ENCODE measurements at places on chromosomes 3 and 15.

GRCh38 chr15:63968122-63968524 is 78.2 kb downstream of the DAPK2 start:
- no peak for DNase-seq

DNA sequence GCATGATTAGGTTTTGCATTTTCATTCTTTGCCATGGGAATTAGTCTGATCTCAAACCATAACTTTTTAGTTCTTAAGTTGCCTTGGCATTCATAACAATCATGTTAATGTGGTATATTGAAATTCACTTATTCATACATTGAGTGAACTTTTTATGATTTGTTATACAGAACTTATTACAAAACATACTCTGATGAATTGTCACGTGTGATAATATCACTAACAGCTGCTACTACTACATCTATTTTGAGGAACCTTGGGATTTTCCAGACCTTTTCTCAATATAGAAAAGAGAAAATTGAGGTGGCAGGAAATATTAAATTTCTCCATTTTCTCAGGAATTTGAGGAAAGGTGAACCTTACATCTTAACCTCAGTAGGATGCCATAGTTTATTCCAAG is 9.2 kb downstream of the LXN start:
- no peak for DNase-seq

- DNase-seq, result no peak
Observed at GRCh38 chr3:184345317-184346144, 8.1 kb downstream of the FAM131A start.

DNA sequence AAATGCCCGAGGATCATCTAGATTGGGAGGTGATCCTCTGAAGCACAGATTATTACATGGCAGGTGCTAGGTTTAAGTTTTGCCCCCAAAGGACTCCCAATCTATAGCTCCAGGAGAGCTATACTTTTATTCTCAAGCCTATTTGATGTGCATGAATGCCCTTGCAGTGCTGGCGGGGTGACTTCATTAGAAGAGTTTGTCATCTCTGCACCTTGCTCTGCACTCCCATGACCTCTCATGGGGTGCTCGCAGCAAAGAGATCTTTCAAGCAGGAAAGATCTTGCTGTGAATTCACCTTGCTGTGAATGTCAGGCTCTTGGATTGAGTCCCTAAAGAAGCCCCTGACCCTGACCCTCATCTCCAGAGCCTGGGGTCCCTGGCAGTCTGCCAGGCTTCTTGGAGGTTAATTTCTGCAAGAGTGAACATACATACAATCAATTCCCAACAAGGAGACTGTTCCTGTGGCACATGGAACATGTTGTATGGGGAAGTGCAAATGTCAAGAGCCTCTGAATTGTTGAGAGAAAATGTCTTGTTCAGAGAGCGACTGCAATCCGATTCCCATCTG is 45.9 kb downstream of the FAM43A start:
- no peak for DNase-seq

- DNase-seq, result no peak
Observed at GRCh38 chr3:160390565-160391138, 8.4 kb downstream of the IFT80 start.

DNA sequence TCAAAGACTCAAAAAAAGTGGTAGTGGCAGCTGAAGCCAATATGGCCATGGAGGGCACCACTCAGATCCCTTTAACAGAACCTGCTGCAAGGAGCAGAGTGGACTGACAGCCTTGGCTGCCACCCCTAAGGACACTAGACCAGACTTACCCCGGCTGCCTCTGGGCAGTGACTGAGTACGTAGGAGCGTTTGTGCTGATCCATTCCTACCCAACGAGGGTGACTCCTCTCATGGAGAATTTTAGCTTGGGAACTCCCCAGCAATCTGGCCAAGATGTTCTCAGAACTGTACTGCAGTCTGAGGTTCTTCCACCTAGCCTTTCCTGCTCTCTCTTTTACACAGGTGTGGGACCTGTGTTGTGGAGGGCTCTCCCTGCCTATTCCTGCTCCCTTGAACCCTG is 22.1 kb downstream of the CLEC3B start:
- DNase-seq, result peak; percentile 41

GRCh38 chr15:63439536-63440264 is 58.1 kb upstream of the CA12 start:
- DNase-seq, result no peak

DNA sequence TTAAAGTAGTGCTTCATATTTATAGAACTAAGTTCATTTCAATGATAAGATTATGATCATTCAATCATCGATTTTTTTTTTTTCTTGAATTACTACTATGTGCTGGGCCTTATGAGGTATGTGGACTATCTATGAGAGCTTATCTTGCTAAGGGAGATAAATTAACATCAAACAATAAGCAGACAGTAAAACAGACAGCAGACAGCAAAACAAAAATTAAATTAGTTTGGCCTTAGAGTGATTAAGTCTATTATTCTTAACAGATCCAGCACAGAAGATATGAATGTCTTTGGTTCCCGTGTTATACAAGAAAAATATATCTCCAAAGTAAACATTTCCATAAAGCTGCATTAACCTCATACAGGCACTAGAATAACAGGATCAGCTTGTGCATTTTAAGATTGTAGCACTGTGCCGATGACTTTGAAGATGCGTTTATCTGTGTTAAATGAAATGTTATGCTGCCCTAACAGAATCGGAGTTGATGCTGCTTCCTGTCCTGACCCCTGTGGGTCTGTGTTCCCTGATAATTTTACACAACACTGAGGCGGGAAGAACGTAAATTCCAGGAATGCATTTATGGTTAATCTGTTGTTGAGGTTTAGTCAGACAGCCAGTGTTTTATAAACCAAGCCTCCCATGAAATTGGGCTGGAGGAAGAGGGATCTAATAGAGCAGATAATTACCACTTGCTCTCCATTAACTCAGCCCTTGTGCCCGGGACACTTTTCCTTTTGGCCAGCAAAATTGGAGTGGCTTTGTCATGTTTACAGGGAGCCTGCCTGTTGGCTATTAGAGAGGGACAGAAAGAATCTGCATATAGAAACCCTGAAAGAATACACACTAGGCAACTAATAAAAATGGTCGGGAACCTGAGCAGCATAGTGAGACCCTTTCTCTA is 80.8 kb downstream of the GHSR start:
- no peak for DNase-seq

DNA sequence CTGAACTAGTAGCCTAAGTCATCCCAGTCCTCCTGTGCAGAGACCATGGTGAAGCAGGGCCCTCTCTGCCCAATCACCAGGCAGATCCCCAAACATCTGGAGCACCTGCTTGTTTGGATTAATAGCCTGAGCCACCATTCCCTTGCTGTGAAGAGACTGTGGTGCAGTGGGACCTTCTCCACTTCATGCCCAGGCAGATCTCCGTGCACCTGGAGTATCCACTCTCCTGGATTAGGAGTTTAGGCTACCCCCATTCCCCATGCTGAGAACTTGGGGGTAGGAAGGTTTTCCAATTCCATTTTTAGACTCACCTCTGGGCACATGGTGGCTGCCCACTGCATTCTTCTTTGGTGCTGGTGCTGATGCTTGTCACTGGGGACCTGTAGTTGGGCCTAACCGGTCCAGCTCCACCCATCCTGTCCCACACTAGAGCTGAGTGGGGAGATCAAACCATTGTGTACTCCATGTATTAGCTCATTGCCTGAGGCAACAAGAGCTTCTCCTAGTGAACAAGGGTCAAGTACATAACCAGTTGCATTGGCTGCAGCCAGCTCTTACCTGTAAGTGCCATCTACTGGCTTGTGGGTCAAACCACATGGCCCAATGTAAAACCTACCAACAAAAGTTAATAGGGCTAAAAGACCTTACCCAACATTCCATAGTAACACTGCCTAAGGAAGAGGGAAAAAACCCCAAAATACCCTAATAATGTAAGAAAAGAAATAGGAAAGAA is 382.5 kb upstream of the CBLB start:
- DNase-seq, result no peak

DNA sequence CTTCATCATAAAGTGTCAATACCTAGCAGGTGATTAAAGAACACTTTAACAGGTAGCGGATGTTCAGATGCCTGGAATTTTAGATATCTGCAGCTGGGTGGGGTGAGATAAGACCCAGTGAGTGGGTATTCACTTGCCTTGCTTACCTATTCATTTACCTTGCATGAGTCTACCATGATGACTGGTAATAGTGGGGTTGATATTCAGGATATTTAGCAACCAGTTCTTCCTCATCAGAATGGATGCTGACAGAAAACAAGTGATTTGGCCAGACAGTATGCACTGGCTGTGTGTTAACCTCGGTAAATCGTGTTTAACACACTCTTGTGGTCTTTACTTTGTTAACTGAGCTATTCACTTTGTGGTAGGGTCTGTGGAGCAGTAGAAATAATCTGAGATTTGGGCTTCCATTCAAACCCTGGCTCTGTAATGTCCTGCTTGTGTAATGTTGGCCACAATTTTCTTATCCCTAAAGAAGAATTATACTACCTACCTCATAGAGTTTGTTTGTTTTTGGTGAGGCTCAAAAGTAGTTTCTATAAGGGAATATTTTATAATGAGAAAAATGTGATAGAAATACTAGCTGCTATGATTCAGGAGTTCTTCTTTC is 391.9 kb upstream of the TBL1XR1 start:
- no peak for DNase-seq

All from natural killer cell treated with Interleukin-12 subunit alpha and Interleukin-12 subunit beta and Interleukin-15 and Interleukin-18, amount 100 ng/mL, for 72 hours (primary cell).